MV-4-11 (cell line): ENCODE measurements at places on chromosomes 2 and 18.

DNA sequence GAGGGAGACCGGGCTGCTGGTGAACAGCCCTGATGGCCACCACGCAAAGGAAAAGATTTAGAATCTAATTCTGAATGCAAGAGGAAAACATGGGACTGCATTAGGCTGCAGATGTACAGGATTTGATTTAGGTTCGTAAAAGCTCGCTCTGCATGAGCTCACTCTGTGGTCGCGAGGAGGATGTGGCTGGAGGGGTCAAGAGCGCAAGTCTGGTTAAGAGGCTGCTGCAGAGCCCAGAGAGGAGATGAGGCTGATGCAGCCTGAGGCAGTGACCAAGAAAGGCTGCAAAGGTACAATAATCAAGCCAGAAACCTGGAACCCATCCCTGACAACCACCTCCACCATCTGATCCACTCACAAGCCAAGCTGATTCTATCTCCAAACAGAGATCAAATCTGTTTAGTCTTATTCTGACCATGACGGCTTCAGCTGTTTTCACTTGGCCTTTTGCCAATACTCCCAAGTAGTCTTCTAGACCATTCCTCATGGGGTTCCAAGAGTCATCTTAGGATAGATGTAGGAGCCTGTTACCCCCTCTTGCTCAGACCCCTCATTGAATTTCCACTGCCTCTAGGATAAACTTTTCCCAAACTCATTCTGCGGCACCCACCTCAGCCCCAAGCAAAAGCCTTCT lies 58.9 kb upstream of the ARL4C start:
- peak; percentile 9 for DNase-seq

DNA sequence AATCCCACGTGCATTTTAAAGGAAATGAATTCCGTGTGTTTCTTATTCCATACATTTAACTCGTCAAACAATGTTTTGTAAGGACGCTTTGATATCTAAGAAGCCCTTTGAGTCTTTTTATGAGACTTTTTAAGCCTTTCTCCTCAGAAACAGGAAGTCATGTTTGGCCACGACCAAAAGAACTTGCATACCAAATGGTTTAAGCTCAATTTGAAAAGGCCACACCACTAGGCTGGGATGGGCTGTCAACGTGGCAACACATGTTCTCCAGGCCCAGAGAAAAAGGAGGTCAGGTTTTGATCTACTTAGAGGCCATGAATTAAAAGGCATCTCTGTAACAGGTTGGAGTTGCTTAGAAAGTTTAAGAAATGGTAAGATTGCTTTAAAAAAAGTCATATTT lies 441.8 kb downstream of the CMPK2 start:
- no peak for DNase-seq

DNA sequence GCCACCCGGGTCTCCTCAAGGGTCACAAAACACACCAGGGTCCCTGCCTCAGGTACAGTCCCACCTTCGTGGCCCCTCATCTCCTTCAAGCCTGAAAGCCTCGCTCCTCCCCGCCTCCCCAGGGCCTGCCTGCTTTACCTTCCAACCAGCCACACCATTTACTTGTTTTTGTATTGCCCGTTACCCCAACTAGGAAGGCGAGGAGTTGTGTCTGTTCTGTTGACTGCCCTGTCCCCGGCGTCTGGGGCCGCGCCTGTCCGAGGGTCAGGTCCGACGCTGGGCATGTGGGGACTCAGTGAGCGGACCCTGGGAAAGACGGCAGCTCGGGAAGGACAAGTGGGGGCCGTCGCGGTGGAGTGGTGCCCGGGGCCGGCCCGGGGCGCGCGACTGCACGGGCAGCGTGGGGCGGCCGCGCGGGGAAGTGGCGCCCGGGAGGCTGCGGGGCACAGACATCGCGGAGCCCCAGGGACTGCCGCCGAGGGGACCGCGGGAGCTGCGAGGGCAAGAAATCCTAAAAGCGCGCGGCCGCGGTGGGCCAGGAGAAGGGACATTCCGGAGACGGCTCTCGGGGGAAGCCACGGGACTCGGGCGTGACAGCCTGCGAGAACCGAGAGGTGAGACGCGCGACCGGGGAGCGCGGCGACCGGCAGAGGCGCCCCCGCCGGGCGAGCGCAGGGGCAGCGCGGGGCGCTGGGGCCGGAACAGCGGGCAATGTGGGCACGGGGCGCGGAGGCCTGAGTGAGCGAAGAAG lies 797 bp upstream of the GRHL1 start:
- DNase-seq: no peak

GRCh38 chr2:179655627-179656026 lies 205.8 kb downstream of the ZNF385B start:
- no peak for DNase-seq

DNA sequence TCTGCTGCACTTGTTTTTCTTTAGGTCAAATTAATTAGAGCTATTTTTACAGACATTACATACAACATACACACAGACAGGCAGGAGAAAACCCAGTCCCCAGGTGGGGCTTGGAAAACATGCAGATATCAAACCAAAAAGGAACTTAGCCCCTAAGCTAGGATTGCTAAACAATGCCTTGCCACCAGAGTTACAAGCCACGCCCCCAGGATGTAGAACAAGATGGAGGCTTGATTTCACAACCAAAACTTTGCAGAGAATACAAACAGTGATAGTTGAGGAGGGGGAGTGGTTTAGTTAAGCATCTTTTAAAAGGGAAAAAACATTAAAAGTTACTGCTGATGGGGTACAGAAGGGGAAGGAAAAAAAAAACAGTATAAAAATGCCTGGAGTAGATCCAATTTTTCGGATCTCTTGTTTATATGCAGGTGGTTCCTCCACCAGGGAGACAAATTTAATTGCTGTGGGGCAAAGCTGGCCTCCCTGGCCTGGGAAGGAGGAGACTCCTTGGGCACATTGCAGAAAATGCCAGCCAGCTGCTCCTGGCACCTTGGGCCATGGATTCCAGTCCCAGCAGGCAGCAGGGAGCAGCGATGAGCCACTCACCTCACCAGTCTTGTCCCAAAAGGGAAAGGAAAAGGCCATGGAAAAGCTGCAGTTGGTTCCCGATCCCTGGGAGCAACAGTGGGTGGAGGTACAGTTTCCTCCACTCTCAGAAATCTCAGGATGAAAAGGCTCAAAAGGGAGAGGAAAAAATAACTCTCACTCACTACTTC lies 348.4 kb upstream of the REG3G start:
- peak; percentile 86 for DNase-seq

DNA sequence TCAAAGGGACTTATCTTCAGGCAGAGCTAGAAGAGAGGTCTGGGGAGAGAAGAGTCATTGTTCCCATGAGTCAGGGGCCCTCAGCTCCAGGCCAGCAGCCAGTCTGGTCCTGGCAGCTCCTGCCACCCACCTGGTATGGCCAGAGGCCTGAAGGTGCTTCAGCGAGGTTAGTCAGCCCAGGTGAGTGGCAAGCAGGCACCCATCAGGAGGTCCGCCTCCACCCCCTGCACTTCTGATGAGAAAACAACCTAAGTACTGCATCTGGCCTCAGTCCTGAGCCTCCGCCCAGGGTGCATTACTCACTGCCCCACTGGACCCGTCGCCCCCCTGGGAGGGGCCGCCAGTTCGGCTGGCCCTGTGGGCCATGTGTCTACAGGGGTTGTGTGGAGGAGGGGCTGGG lies 130.2 kb downstream of the INHBB start:
- no peak for DNase-seq

DNA sequence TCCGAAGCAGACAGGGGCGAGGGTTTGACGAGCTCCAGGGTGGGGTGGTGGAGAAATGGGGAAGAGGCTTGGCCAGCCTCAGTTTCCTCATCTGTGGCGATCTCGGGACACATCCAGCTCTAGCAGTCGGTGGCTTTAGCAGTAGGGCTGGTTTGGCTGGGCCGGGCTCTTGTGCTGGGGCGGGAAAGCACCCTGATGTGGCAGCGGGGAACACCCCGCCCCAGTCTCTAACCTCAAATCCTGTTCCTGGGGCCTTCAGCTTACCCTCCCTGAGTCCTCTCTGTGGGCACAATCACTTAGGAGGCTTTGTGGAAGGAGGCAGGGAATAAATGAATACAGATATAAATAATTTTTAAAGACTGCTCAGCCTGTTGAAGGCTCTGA lies 26.5 kb upstream of the MCFD2 start:
- DNase-seq: peak; percentile 22

DNA sequence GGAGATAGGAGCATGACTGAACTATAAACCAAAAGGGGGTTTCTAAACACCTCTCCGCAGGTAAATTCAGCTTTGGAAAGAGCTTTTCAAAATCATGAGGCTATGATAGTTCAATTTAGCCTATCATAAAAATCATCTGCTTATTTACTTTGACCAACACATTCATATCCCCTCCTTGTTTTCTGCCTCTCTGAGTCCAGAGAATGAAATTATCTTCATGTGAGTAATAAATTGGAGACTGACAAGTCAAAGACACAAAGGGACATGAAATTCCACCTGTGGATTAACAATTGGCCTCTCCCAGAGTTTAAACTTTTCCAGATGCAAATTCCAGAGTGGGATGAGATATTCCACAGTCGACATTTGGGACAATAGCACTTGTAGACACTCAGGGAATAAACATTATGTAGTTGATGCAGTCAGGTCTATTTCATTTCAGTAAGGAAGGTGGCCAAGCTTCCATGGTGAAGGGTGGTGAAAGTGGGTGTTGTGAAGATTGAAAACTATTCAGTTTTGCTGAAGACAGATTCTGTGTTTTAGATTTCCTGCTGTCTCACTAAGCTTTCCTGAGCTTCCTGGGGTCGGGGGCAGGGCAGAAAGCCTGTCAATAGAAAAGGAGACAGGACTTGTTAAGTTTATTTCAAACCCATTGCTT lies 84.7 kb downstream of the CDC42EP3 start:
- DNase-seq: no peak

DNA sequence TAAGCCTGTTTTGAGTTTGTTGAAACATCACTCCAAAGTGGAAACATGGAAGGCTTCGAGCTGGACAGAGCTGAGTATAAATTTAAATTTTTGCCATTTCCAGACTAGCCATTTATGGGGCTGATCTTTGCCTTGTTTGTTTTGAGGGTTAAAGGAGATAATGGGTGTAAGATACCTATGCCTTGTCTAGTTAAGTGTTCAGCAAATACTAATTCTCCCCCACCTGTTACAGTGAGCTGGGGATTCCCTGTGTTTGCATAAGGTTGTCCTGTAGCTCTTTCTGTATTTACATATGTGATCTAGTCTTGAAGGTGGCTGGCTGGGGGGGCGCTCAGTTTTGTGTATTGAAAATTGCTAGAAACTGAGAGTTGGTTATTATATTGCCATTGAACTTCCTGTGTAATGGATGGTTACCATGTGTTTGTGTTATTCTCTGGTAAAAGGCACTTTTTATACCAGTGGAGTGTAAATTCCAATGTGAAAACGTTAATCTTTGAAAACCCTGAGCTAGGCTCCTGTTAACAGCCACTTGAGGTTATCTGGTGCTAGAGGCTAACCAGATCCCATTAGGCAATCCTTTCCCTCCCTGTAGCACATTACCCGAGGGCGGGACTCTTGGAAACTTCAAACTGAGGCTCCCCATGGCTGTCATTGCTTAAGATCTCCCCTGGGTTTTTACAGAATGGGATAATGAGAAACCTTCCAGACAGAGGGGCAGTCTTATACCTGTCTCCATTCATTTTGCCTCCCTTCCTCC lies 26.7 kb downstream of the TANC1 start:
- DNase-seq: no peak

GRCh38 chr2:101696272-101697123 lies 1.0 kb upstream of the MAP4K4 start:
- DNase-seq: no peak

DNA sequence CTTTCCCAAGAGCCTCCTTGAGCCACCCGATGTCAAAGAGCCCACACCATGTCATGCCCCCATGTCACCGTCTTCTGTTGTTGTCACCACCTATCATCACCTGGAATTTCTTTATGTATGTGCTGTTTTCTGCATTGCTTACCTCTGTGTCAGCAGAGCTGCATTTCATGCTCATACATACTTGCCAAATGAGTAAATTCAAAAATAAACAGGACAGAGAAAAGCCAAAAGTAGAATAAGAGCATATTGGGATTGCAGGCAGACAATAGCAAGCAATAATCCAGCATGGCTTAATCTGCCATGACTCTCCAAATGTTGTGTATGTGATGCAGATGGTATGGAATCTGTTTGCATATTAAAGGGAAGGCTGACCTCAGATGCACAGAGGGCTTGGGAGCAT lies 15.3 kb upstream of the RGPD4 start:
- DNase-seq: no peak

GRCh38 chr2:27566628-27567027 lies 16.2 kb upstream of the ZNF512 start:
- DNase-seq: no peak

DNA sequence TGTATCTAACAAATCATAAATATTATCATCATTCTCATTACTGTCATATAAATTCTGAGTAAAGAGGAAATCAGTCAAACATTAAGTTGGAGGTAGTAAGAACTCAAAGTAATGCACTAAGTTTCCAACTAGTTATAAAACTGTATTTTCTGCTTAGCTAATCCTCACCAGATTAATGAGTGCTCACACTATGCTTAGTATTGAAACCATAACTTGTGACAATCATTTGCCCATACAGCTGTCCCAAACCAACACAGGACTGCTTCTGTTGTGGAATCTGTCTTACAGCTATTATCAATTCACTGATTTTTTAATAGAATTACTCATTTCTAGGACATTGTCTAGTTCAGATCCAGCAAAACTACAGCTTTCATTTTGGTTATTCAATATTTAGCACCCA lies 41.5 kb upstream of the TANK start:
- DNase-seq: no peak

- no peak for DNase-seq
These were observed 80.2 kb upstream of the PHLPP1 start for GRCh38 chr18:62634979-62635630.

GRCh38 chr2:121187982-121188411 lies 97.0 kb downstream of the TFCP2L1 start:
- DNase-seq: no peak

DNA sequence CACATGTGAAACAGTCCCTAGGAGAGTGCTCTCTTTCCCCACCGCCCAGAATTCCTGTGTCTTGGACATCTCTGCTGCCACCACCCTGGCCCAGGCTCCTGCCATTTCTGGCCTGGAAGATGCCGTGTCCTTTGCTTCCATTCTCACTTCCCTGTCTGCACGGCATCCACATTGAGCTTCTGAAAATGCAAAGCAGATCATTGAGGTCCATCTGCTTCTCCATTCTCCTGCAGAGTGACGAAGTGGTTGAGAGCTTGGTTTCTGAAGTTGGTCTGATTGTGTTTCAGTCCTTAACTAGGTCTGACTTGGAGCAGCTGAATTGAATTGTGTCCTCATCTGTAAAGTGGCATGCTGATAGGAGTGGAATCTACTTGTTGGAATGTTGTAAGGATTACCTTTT lies 98.7 kb upstream of the MGAT5 start:
- DNase-seq: peak; percentile 78

DNA sequence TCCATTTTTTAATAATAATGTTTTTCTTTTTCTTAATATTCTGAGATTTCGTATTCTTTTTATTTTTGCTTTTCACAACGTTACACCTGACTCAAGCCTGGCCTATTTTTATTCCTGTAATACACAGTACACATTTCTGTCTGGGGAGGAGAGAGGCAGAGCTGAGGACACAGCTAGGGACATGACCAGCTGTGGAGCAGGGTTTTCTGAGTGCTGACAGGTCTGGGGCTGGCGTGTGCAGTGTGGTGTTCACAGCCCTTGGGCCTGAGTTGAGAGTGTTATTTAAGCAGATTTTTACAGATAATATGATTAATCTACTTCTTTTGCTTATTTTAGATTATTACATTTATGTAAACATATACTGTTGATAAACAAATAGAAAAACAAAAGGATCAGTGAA lies 55.9 kb downstream of the ZAP70 start:
- DNase-seq: no peak
